ENCODE measurements at places on chromosomes 1 and 21.

DNA sequence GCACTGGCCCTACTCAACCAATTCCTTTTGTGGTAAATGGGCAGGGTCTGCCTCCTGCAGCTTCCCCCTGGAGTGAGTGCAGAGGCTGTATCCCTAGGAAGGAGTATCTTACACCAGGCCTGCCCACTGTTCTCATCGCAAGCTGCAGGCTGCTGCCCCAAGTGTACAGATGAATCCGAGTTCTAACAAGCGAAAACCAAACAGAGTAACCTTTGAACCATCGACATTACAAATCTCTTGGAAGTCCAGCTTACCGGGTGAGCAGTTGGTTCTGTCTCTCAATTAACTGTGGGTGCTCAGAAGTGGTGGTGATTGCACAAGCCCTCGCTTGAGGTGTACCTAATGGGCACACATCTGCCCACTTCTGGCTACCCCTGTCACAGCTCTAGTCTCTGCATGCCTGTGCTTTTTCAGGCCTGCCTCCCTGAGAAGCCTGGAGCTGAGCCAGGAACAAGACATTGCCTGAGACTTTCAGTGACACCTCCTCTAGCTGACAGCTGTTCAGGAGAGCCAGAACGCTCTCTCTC, 22.7 kb downstream of the INAVA start:
- no peak for DNase-seq

DNA sequence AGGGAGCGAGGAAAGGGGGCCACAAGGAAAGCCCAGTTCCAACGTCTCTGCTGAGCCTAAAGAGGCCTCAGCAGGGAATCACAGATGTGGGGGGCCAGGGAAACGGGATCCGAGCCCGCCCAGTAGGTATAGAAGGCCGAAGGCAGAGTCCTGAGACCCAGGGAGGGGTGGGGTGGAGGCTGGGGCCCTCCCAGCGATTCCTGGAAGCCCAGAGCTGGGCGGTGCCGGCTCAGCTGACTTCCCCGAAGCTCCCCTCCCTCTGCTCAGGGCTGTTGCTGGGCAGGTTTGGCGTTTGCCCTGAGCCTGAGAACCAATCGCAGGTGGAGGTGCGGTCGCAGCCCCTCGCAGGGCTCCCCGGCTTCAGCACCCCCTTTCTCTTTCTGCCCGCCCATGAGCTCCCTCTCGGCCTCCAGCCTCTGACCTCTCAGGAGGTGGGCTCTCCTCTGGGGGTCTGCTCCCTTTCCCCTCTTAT, 12.8 kb downstream of the ADAMTSL4 start:
- peak; percentile 89 for DNase-seq

- no peak for DNase-seq
Measured at GRCh38 chr21:25709684-25710265, 24.9 kb downstream of the ATP5PF start.

DNA sequence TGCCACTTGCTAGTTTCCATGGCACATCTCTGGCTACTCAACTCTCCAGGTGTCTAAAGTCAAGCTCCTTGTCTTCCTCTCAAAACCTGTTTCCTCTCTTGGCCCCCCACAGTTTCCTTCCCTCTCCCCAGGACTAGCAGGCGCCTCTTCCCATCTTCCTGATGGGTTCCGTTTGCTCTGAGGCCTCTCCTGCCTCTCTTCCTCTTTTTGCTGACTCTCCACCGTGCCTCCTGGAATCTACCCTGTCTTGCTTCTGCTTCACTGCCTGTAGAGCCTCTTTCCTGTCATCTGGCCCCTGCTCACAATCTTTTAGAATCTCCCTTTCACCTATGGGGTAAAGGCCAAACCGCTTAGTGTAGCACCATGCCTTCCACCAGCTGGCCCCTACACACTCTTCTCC, 21.8 kb upstream of the LHX4 start:
- no peak for DNase-seq

GRCh38 chr1:244021427-244021826, 29.7 kb upstream of the ZBTB18 start:
- DNase-seq = no peak

All from stimulated activated CD4-positive, alpha-beta T cell treated with anti-CD3 and anti-CD28 coated beads, Interleukin-4, amount 100 ng/mL, for 24 hours (primary cell).